ENCODE measurements at places on chromosomes 3 and 15.

DNA sequence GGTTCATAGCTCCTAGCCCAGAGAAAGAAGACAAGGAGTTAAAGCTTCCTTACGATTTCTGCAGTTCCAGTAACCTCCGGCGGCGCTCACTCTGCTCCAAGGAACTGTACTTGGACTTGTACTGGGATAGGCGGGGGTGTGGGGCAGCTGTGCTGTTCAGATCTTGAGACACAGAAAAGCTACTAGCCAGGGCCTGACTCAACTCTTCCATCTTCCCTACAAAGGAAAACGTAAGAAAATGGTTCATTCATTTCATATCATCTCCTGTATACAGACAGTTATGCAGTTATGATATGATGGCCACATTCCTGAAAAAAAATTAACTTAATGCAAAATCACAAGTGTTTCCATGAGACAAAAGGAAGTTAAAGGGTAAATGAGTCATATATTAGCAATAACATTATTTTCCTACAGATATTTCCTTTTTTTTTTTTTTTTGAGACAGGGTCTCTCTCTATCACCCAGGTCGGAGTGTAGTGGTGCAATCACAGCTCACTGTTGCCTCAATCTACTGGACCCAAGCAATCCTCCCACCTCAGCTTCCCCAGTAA, 4.6 kb downstream of the SNUPN start:
- DNase-seq = no peak

- peak; percentile 58 for DNase-seq
Measured at GRCh38 chr3:150495563-150496168, 50.6 kb downstream of the SERP1 start.

DNA sequence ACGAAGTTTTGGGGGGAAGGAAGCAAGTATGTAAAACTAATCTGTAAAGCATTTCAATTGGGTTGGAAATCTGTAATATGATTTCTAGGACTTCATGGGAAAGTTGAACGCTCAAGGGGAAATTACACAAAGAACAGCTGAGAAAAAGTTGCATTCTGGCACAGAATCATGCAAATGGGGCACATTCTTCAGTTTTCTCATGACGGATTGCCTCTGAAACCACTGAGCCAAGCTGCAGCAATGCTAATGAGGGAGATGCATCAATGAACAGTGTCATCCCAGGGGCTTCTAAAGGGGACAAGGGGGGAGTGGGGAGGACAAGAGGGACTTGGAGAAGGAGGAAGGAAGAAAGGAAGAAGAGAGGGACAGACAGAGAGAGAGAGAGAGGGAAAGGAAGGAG, 291.4 kb upstream of the ATP11B start:
- no peak for DNase-seq

GRCh38 chr15:22961762-22962161, 18.4 kb downstream of the CYFIP1 start:
- no peak for DNase-seq

DNA sequence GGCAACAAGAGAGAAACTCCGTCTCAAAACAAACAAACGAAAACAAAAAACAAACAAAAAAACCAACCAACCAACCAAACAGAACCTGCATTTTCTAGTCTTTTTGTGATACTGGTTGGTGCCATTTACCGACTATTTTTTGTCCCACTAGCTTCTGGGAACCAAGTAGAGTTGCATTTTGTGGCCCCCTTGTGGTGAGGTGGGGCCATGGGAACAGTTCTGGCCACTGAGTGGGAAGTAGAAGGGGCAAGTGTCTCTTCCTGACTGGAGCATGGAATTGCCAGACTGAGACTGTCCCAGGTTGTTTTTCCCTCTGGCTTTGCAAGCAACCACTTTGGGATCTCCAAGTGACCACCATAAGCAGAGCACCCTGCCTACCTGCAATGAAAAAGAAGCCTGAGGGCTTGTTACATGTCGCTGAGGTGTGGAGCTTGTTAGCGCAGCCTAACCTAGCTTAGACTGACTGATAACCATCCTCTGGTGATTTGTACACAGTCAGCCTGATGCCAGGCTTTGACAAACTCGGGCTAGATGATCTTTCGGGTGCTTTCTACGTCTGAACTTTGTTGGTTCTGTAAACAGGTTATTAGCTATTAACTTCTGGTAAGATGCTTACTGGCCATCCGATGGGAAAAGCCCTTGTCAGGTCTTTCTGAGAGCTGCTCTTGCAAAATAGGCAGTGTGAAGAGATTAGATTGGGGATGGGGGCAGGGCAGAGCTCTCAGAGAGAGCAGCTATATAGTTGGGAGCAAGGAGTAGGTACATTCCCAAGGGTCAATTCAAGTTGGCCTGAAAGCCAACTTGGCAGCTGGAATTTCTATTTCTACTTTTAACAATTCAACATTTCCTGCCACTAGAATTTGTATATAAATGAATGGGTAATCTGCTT, 172.2 kb downstream of the SSR3 start:
- DNase-seq = peak; percentile 49

- no peak for DNase-seq
Measured at GRCh38 chr15:57548835-57549234, 42.9 kb upstream of the MYZAP start.

DNA sequence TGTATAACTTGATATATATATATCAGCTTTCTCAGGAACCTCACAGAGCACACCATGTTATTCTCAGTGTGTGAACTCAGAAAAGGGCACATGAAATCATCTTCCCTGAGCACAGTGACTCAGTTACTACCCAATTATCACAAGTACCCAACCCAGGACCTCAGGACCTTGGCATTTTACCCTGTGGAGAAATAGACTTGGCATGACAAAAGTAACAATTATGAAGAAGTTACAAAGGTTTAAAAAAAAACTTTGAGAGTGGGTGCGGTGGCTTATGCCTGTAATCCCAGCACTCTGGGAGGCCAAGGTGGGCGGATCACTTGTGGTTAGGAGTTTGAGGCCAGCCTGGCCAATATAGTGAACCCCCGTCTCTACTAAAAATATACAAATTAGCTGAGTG, 52.4 kb downstream of the ONECUT1 start:
- DNase-seq = no peak

GRCh38 chr3:194871143-194871863, 185.6 kb downstream of the FAM43A start:
- DNase-seq = peak; percentile 97

DNA sequence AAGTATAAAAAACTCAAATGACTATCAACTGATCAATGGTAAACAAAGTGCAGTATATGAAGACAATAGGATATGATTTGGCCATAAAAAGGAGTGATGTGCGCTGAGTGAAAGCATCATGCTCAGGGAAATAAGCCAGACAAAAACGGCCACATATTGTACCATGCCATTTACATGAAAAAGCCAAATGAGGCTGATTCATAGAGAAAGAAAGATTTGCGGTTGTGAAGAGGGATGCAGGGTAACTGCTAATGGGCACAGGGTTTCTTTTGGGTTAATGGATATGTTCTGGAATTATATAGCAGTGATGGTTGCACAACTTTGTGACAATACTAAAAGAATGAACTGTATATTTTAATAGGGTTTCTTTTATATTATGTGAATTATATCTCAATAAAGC, 877.2 kb upstream of the CFAP20DC start:
- no peak for DNase-seq

GRCh38 chr3:120471643-120472042, 20.9 kb upstream of the FSTL1 start:
- DNase-seq = no peak

DNA sequence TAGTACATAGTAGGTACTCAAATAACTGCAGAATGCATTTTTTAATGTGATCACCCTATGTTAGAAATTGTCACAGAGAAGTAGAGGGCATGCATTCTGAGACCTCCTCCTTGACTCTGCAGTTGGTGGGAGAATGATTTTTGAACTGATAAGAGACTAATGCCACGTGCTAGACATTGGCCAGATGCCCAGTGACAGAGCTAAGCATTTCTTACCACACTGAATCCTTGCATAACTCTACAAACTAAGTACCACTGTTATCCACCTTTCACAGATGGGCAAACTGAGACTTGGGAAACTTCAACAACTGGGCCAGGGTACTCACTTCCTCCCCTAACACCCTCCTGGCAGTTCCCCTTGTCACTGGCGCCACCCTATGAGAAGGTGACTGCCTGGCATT, 33.5 kb upstream of the SPATA12 start:
- no peak for DNase-seq

DNA sequence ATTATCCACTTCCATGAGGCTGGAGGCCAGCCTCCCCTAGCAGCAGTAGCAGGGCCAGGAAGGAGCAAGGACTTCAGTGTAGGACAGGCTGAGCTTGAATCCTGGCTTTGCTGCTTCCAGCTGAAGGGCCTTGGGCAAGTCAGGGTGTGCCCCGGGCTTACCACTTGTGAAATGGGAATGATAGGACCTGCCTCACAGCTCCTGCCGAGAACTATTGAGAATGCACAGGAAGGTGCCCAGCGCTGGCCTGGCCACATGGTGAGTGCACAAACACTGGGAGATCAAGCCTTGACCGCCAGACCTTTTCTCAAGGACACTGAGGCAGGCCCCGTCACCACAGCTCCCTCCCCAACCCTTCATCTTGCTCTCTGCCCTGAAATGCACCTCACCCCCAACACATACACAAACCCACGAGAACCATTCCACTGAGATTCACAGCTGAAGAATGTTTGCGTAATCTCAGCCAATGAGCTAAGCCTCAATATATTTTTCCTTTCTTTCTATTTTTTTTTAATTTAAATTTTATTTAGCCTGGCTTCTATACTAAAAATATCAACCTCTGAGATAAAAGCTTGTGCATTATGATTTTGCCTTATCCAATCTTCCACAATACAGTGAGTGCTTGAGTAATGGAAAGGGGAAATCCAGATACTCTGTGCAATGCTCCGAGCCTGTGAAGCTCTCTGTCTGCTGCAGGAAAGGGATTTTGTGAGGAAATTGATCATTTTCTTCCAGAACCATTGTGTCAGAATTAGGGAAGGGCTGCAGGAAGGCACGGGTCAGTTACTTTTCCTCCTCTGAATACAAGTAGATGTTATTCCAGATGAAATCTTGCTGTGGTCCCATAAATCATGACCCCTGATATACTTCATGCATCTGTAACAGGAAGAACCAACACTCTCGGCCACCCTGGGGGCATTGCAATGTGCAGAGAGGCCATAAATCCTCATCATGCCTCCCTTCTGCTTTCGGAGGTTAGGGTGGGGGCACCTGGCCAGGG, 193.9 kb downstream of the TLE3 start:
- no peak for DNase-seq

DNA sequence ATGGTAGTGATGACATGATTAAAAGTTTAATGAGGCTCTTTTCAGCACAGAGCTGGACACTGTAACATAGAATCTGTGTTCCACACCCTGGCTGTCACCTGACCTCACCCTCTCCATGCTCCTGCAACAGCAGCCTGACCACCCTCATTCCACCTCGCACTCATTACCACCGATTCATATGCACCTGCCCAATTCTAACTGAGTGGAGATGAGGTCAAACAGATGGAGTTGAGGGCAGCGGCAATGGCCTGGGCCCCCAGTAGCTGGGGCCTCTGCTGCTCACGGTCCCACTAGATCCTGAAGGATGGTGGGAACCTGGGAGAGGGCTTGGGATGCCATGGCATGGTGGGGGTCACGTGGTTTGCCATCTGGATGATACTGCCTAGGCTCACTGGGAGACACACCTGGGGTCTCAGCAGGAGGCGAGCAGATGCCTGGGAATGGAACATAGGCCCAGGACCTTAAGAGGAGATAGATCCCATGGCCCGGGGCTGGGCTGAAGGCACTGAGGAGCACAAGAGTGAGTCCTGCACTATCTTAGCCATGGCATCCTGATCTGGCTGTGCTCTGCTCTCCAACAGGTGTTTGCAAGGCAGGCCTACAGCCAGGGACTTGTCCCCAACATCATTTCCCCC, 1.3 kb downstream of the SCN5A start:
- DNase-seq = no peak

DNA sequence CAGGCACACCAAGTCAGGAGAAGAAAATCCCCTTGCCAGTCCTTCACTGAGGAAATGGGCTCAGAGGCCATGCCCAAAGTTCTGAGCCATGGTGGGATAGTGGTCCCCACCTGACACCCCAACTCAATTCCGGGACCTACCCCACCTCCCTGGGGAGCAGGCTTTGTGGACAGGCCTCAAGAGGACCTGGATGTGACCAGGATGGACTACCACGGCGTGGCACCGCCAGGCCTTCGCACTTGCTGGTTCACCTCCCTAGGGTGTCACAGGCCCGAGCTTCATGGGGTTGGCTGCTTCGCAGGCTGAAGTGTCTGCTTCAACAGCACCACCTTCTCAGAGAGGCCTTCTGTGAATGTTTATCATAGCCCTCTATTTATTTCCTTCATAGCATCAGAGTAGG, 31.7 kb downstream of the POC1A start:
- DNase-seq = no peak

GRCh38 chr3:171569571-171570132, 109.4 kb upstream of the TNIK start:
- DNase-seq = no peak

DNA sequence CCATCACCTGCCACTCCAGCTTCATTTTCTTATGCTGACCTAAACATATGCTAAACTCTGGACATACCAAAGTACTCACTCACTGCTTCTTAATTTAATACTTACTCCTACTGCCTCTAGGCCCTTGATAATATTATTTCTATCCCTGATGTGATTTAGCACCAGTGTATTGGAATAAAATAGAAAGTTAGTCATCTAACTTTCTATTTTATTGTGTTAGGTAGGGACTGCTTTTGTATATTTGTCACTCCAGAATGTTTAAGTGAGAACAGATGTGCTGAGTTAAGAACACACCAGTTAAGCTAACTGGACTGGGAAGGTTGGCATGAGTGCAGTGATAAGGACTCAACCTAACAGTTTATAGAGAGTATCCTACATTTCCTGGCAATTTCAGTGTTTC, 6.5 kb upstream of the CLDN16 start:
- DNase-seq = no peak

DNA sequence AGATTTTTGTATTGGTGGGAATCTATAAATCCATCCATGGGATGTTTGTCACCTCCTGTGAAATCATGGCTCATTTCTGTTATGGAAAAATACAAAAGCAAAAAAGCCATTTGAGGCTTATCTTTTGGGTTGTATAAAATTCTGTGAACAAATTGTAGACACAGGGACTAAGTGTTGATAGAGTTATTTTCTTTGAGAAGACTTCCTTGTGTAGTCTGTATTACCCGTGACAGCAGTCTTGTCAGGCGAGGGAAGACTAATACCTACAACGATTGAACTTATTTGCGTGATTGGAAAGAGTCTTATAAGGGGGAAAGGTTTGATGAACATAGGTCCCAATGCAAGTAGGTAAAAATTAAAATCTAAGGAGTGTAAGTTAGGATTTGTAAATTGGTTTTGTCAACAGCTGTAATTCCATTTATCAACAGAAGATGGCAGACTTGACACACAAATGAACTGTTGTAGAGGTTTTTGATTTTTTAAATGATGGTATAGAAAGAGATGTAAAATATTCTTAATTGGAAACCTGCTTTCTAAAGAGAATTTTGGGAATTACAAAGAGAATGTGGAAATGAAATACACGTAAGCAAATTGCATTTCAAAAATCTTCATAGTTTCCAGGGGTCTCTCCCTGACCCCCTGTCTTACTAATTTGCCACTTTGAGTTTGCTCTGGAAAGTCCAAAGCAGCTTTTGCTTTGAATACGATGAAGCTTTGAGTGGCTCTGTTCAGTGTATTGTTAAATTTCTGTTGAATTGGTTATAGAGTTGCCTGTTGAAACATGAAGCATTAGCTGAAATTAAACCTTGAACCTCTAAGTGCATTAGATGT, 33.2 kb downstream of the SLC25A26 start:
- no peak for DNase-seq

- DNase-seq = no peak
Measured at GRCh38 chr3:160616716-160617115, 51.3 kb upstream of the KPNA4 start.

- DNase-seq = no peak
Measured at GRCh38 chr3:182261041-182261440, 532.3 kb upstream of the ATP11B start.
